ENCODE measurements at places on chromosomes 1 and 21.

- DNase-seq, result peak; percentile 2
These were observed 35.2 kb downstream of the LRP8 start for GRCh38 chr1:53292690-53293089.

GRCh38 chr1:56859287-56859686 lies 4.7 kb downstream of the C8A start:
- DNase-seq, result no peak

DNA sequence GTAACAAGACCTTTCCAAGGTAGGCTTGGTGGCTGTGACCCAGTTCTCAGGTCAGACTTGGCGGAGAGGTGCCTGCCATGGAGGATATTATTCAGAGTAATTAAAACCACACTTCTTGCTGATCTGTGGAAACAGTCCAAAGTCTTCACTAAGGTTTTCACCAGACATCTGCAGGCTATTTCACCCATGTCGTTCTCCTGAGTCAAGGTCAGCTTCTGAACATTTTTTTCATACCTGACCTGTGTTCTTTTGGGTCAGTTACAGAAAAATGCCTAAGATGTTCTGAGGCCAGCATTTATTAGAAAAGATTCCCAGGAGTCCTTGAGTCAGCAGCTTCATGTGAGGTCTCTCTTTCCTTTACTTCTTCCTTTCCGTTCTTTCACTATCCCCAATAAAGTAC lies 54.9 kb downstream of the RGL1 start:
- DNase-seq, result peak; percentile 57

GRCh38 chr1:44778705-44779576 lies 3.6 kb downstream of the RPS8 start:
- DNase-seq, result no peak

All from fibroblast of the aortic adventitia (primary cell).